ENCODE measurements at places on chromosomes 13 and 19.

DNA sequence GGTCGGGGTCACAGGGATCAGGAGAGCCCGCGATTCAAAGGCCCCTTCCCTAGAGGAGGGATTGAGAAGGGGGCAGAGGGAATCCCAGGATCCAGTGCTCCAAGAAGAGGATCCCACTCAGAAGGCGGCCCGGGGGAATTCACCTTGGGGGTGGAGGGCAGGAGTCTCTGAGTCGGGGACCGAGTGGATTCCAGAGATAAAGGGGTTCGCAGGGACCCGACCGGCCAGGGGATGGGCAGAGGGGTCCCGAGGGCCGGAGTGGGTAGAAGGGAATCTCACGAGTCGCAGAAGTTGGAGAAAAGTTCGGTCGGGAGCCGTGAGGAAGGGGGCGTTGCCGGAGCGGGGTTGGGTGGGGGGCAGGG, 261 bp downstream of the PRKD2 start:
- DNase-seq: no peak

DNA sequence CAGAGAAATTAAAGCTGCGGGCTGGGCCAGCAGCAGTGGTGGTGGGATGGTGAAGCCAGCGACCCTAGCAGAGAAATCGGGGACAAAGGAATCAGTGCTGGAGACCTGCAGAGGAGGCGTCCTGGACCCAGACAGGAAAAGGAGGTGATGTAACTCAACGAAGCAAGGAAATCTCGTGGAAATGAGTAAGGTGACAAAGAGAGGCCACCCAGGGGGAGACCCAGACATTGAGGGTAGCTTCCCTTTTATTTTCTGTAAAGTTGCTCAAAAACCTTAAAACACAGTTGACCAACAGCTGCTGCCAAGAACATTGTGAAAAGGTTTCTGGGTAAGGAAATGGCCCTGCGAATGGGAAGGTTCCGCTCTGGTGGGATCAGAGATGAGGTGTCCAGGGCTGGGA, 13.3 kb upstream of the RETN start:
- DNase-seq: no peak

- DNase-seq: no peak
Observed at GRCh38 chr13:77034881-77035280, 7.9 kb upstream of the FBXL3 start.

GRCh38 chr19:12884926-12885748, 1.9 kb downstream of the KLF1 start:
- DNase-seq: no peak

DNA sequence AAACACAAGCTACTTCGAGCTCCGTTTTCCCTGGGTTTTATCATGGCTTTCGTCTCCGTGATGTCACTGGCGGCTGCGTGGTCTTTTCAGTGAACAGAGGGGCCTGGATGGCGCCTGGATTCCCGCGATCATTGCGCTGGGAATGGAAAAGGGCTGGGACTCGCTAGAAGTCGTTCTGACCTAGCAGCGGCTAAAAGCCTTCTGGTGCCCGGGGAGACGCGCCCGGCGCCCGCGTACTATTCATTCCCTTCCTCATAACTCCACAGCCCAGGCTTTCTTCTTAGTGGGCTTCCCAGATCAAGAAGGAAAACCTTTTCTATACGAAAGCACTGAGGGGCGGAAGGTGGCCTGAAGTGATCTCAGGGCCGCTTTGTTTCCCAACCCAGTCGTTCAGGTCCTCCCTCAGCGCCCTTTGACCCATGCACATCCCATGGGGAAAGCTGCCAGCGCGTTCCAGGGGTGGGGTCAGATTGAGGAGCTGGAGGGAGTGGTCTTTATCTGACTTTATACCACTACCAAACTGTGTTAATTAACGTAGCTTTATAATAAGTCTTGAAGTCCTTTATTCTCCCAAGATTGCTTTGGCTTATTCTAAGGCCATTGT, 96.6 kb downstream of the ELF1 start:
- DNase-seq: no peak

Data from vagina (tissue), 2 donors.